ENCODE measurements at places on chromosomes 4 and X.

- no peak for DNase-seq
These were observed 42.3 kb downstream of the RASL11B start for GRCh38 chr4:52904421-52904820.

DNA sequence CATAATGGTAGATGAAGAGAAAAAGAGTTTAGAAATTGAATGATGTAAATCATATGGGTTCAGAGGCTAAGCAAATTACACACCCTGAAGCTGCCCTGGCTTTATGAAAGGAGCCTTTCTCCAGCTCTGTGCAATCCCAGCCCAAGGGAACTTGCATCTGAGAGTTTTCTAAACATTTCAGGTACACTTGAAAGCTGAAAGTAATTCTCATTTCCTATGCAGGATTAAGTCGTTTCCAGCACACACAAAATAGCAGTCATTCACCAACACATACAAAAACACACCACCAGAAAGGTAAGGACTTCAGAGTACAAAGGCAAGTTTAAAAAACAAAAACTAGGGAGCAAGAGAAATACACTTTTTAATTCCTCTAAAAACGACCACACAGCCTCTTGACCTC lies 1.7 kb downstream of the PDGFC start:
- no peak for DNase-seq

- no peak for DNase-seq
These were observed 7.6 kb upstream of the DLG3 start for GRCh38 chrX:70437011-70437410.

DNA sequence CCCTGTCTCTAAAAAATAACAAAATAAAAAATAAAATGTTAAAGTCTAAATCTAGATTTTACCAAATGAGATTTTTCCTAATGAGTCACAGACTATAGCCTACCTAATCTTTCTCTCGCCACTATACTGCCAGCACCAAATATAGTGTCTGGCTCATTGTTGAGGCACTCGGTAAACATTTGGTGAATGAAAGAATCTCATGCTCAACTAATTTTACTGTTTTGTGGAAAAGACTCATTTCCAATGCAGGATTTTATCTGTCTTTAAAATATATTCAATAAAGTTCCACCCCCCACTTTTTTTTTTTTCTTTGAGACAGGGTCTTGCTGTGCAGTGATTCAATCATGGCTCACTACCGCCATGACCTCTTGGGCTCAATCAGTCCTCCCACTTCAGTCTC lies 71.5 kb downstream of the PLS3 start:
- no peak for DNase-seq

- no peak for DNase-seq
These were observed 758 bp upstream of the NR3C2 start for GRCh38 chr4:148442832-148443511.

DNA sequence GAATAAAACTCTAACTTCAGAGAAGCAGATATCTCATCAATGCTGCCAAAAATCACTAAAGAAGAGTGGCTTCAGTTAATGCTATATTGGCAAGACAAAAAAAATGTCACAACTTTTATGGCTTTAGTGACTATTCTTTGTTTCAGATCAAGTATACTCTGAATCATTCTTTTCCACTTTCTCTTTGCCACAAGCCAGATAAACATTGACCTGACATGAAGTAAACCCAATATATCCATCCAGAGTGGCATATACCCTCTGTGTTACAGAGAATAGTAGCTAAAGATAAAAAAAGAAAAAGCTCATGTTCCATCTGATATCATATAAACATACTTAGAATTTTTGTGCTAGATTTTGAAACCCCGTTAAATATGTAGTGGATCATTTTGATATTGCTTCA lies 206.7 kb upstream of the CNKSR2 start:
- no peak for DNase-seq

- no peak for DNase-seq
These were observed 339.6 kb upstream of the FAT1 start for GRCh38 chr4:187063251-187063650.

GRCh38 chrX:72146527-72146926 lies 14.8 kb upstream of the RTL5 start:
- DNase-seq = no peak

GRCh38 chr4:30952526-30953219 lies 232.5 kb downstream of the PCDH7 start:
- DNase-seq = no peak

GRCh38 chrX:30065226-30065625 lies 150.1 kb upstream of the MAGEB2 start:
- DNase-seq = no peak

- no peak for DNase-seq
These were observed 100.0 kb downstream of the TEX13A start for GRCh38 chrX:105120463-105120862.

DNA sequence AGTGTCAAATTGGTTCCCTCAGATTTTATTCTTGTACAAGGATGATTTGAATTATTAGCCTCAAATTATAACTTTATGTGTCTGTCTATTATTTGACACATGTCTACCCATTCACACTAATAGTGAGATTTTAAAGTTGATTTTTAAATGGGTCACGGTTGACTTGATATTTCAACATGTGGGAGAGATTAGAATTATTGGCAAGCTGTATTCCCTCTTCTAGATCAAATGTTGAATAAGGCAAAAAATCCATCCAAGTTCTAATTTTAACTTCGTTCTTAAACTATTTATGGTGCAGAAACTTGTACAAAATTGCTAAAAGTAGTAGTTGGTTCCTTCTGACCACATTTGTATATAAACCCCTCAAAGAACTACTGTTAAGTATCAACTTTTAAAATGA lies 1498.0 kb downstream of the STIM2 start:
- DNase-seq = no peak

GRCh38 chrX:105018865-105019264 lies 201.6 kb downstream of the TEX13A start:
- DNase-seq = no peak

- no peak for DNase-seq
These were observed 61.2 kb downstream of the CDS1 start for GRCh38 chr4:84644087-84644486.

GRCh38 chrX:66654411-66654810 lies 15.5 kb upstream of the EDA2R start:
- DNase-seq = no peak

- DNase-seq = no peak
These were observed 380.8 kb downstream of the ANKRD50 start for GRCh38 chr4:124331781-124332180.

GRCh38 chr4:7411896-7412553 lies 22.7 kb downstream of the PSAPL1 start:
- no peak for DNase-seq

- no peak for DNase-seq
These were observed 27.7 kb downstream of the ABCG2 start for GRCh38 chr4:88130544-88131305.

- no peak for DNase-seq
These were observed 44.0 kb downstream of the ATP8A1 start for GRCh38 chr4:42612898-42613297.

Measured in activated gamma-delta T cell treated with anti-CD3 and anti-CD28 coated beads, Interleukin-2, amount 50 U/mL, for 16 hours (primary cell).